ENCODE measurements at places on chromosomes 7 and 10. TPM values are rescaled to one million over a fixed set of nuclear protein-coding genes. Genes with fewer than 3 reads are reported as not detected.

- DNase-seq, result no peak
Observed at GRCh38 chr7:149728491-149729375, 44.7 kb downstream of the ZNF467 start.

GRCh38 chr7:20233362-20233761 lies 16.2 kb upstream of the MACC1 start:
- no peak for DNase-seq

- DNase-seq, result no peak
Observed at GRCh38 chr10:110448682-110449418, 48.9 kb upstream of the DUSP5 start.

GRCh38 chr10:101829561-101830315 lies 11.5 kb upstream of the OGA start:
- no peak for DNase-seq

- no peak for DNase-seq
Observed at GRCh38 chr7:2583798-2584580, 25.2 kb downstream of the IQCE start.

DNA sequence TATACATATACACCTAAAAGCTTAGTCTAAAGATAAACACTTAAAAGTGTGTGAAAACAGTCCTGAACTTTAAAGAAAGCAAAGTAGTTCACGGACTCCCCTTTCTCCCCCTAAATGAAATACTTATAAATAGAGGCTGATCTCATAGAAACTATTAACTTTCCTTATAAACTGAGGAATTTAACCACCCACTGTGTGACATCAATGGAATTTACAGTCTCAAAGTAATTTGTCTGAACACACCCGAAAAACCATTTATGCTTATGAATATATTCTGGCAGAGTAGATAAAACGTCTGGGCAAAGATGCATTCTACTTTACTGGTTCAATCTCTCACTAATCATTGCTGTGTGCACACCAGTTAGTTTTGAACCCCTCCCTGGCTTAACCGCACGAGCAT lies 181.8 kb upstream of the DGKB start:
- no peak for DNase-seq

GRCh38 chr10:129808092-129808983 lies 155.7 kb downstream of the EBF3 start:
- DNase-seq, result no peak

Gene CLRN3
- polyA plus RNA-seq, result 22.2 TPM

Gene PAX2
- polyA plus RNA-seq, result 250 TPM

Gene LIPJ
- polyA plus RNA-seq, result 0.40 TPM

Measured in renal pelvis (tissue), 12 donors.